ENCODE measurements at places on chromosomes 12 and 14.

DNA sequence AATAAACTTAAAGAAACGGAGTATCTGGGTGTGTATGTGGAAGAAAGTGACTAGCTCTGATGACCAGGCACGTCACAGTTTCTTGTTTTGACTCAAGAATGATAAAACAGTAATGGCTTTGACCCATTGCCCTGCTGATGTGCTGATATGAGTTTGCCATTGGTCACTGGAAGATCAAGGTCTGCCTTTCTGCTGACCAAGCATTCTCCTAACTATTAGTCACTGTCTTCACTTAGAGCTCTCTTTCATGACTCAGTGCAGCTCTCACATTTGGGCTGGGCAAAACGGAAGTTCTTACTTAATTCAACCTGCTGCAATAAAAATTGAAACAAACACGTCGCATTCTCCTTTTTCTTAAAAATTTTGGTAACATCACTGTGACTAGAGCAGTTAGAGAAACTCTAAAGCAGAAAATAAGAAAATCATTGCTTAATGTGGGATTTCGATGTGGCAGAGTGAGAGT is 366.7 kb downstream of the BTG1 start:
- DNase-seq: peak; percentile 2

DNA sequence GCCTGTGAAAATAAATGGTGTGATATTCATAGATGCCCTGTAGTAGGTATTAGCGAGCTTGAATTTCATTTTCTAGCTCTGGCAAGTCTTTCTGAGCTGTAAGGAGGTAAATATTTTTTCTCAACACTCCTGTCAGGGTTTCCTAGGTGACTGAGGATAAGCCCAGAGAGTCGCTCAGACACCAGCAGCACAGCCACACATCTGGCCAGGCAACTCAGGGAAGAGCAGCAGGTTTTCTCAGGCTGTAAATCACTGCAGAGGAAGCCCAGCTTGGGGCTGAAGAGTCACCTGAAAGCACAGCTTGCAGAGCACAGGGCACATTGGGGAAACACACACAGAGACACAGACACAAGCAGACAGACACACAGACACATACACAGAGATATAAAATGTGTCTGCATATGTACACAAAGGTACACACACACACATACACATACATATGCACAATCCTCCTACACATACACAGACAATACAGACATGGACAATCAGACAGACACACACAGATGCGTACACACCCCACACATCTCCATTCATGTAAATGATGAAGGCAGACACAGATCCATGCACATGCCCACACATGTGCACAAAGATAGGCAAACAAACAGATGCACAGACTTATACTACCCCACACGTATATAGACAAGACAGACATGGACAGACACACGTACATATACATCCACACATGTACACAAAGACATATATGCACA is 232.0 kb upstream of the TMTC1 start:
- no peak for DNase-seq

DNA sequence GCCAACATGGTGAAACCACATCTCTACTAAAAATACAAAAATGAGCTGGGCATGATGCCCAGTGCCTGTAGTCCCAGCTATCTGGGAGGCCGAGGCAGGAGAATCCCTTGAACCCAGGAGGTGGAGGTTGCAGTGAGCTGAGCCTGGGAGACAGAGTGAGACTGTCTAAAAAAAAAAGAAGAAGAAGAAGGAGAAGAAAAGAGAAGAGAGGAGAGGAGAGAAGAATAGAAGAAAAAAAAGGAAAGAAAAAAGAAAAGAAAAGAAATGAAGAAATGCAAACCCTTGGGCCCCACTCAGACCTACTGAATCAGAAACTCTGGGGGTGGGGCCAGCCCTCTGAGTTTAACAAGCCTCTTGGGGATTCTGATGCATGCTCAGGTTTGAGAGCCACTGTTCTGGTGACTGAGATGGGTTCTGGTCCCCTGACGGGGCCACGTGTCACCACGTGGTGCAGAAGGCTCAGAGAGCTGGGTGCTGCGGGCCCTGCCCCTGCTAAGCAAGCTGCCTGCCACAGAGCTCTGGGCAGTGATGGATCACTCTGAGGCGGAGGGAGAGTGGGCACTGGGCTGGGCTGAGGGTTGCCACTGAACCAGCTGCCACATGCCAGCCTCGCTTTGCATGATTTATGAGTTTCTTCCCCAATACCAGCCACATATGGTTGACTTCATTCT is 37.5 kb downstream of the ERH start:
- no peak for DNase-seq

GRCh38 chr12:1777798-1778197 is 42.6 kb upstream of the LRTM2 start:
- DNase-seq: no peak

GRCh38 chr12:32486158-32486557 is 86.8 kb downstream of the FGD4 start:
- no peak for DNase-seq

- no peak for DNase-seq
These were observed 866.9 kb downstream of the NRXN3 start for GRCh38 chr14:79037106-79037505.

DNA sequence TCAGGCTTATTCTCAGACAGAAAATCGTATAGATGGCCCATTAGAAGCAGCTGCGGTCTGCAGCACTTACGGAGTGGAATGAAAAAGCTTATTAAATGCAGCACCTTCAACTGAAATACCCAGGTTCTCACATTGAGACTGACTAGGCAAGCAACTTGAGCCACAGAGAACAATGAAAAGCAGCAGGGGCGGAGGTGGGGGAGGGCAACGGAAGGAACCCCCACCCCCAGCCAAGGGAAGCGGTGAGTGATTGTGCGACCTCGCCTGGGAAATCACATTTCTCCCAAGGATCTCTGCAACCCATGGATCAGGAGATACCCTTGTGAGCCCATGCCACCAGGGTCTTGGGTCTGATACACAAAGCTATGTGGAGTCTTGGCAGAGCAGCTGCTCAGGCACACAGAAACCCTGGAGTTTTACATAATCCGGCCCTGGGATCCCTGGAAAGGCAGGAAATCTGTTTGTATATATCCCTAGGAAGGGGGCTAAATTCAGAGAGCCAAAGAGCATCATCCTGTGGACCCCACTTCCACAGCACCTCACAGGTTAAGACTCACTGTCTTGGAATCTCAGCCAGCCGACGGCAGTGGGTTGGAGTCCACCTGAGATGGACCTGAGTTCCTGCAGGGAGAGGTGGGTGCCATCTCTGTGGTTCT is 38.1 kb downstream of the PZP start:
- no peak for DNase-seq

DNA sequence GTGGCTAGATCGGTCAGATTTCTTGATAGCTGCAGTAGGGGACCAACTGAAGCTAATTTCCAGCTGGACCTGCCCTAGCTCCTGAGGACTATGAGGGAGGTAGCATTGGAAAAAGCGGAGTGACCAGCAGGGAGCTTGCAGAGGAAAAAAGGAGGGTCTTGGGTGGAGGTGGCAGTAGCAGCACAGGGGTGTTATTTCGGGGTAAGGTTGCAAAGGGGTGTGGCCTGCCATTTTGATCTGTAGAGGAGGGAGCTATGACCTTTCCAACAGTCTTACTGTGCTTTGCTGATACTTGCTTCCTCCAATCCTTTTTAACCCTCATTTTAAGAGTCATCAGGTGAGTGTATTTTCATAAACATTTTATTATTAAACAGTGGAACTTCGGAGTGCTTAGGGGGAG is 83.8 kb upstream of the NRXN3 start:
- no peak for DNase-seq

- no peak for DNase-seq
These were observed 433.9 kb downstream of the EGLN3 start for GRCh38 chr14:33516898-33517436.

GRCh38 chr12:3339221-3339620 is 151.8 kb upstream of the PRMT8 start:
- DNase-seq: no peak

- DNase-seq: no peak
These were observed 47.9 kb downstream of the SEL1L start for GRCh38 chr14:81485781-81486180.

- DNase-seq: no peak
These were observed 214.2 kb downstream of the SUDS3 start for GRCh38 chr12:118590406-118591150.

DNA sequence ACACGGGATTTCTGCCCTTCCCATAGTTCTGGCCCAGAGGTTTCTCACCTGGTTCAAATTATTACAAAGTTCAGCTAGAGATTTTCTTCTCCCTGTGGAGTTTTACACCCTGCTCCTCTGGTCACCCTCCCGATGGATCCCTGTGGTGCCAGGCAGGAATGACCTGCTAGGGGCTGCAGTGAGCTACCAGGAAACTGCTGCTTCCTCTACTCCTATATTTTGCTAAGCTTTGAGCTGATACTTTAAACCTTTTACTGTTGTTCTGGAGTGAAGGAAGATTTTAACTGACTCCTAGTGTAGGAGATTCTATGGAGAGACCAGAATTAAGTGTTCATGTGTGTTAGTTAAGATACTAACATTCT is 30.4 kb upstream of the LRIG3 start:
- no peak for DNase-seq

GRCh38 chr14:106691601-106692291 is 1165.4 kb downstream of the TMEM121 start:
- DNase-seq: peak; percentile 39

GRCh38 chr12:100987552-100988521 is 193.3 kb downstream of the ANO4 start:
- DNase-seq: no peak

- DNase-seq: no peak
These were observed 51.2 kb upstream of the CERS5 start for GRCh38 chr12:50218386-50218785.

GRCh38 chr12:96301732-96302131 is 98.5 kb downstream of the CDK17 start:
- DNase-seq: no peak

DNA sequence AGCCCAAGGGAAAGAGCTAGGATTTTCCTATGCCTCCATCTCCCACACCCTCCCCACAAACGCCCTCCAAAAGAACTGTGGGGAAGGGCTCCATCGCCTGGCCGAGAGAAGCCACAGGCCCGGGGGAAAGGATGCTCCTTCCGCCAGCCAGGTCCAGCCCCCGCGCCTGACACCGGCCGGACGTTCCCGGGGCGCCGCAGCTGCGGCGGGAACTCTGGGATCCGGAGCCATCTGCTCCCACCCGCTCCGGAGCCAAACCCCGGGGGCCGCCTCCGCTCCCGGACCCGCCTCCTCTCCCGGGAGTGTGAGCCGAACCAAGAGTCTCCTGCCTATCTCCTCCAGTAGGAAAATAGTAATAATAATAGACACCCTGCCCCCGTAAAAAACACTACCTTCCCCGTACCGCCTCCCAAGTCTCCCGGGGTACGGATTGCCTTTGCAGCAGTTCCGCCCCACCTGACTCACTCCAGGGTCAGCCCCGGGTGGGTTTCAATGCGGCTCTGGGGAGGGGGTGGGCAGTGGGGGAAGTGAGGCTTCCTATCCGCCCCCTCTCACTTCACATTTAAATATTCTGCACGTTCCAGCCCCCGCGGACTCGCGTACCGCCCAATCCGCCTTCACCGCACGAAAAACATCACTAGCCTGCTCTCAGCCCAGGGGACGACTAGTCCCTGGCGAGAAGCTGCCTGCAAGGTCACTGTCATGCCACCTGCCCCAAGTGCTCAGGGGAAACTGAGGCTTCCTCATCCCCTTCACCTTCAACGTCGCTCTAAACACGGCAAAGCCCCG is 2.4 kb downstream of the AGAP2 start:
- no peak for DNase-seq

DNA sequence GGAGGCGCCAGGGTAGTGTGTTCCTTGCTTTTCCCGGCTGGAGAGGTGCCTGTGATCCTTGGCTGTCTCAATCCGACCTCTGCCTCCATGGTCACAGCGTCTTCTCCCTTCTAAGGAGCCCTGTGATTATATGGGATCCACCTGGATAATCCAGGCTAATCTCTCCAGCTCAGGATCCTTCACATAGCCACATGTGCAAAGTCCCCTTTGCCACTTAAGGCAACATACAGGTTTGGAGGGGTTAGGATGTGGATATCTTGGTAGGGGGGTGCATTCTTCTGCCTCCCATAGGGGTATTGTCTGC is 1.2 kb upstream of the HVCN1 start:
- DNase-seq: no peak

- no peak for DNase-seq
These were observed 104.6 kb downstream of the GALC start for GRCh38 chr14:87888136-87888999.

GRCh38 chr12:108050696-108051095 is 78.4 kb upstream of the WSCD2 start:
- no peak for DNase-seq

- DNase-seq: no peak
These were observed 4.7 kb downstream of the BMAL2 start for GRCh38 chr12:27337376-27337775.

- no peak for DNase-seq
These were observed 2.9 kb upstream of the SRGAP1 start for GRCh38 chr12:63841571-63841970.

DNA sequence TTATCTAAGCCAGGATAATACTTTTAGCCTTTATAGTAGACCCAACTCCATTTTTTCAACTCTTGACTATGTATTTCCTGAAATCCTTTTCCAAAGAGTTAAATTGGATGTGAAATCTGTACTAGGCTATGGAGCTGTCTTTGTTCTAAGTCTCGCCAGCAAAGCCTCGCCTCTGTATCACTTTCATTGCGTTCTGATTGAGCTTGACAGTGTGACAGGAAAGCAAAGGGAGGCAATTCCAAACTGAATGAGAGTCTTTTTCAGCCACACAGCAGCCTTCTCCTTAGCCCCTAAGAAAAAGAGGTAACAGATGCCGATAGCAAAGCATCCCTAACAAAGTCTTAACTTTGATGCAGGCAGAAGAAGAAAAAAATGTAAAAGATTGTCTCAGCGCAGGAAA is 154.6 kb upstream of the OTX2 start:
- DNase-seq: no peak

- DNase-seq: no peak
These were observed 1.3 kb downstream of the RNASE7 start for GRCh38 chr14:21043387-21043973.

- DNase-seq: no peak
These were observed 52.4 kb downstream of the DUSP6 start for GRCh38 chr12:89299931-89300330.

GRCh38 chr12:92139634-92140150 is 6.0 kb downstream of the BTG1 start:
- DNase-seq: no peak

GRCh38 chr14:54854181-54854580 is 48.4 kb downstream of the GCH1 start:
- DNase-seq: no peak

- DNase-seq: no peak
These were observed 466.5 kb downstream of the TMTC2 start for GRCh38 chr12:83153177-83153576.

- DNase-seq: no peak
These were observed 767 bp upstream of the CRY1 start for GRCh38 chr12:107094183-107094448.

GRCh38 chr12:14902465-14902864 is 16.8 kb upstream of the MGP start:
- DNase-seq: no peak

DNA sequence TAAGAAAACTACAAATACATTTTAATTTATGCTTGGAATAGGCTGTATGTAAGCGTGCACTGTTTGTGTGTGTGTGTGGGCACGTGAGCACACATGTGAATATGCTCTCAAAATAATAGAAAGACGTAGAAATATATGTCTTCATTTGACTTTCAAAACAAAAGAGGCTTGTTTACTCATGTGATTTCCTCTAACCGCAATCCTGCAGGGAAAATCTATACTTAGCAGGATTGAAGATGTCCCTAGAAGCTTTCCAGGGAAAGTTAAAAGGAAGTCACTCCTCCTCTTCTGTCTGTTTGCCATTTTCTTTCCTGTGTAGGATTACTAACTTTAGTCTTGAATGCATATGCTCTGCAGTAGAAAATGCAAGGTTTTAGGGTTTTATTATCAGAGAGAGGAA is 404.7 kb downstream of the MDGA2 start:
- no peak for DNase-seq
